Astrocyte of the spinal cord (primary cell): ENCODE measurements at places on chromosomes 2 and 18.

DNA sequence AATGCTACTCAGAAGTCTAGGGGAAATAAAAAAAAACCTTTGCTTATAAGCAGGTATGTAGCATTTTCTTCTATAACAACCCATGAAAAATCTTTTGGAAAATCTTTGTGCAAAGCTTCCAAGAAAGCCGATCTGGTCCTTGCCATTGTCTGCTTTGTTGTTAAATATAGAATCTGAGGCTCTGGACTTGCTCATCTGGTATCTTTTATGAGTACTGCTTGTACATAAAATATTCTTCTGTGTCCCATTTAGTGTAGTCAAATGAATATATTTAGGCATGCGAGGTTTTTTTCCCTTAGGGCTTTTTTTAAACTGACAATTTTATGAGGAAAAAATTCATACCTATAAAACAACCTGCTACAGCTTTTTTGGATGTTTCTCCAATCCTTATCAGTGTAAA, 45.0 kb upstream of the RMND5A start:
- no peak for DNase-seq

- no peak for DNase-seq
Observed at GRCh38 chr2:85827879-85828569, 60.8 kb downstream of the ST3GAL5 start.

GRCh38 chr2:88005776-88006175, 10.6 kb downstream of the RNU2-63P start:
- no peak for DNase-seq

DNA sequence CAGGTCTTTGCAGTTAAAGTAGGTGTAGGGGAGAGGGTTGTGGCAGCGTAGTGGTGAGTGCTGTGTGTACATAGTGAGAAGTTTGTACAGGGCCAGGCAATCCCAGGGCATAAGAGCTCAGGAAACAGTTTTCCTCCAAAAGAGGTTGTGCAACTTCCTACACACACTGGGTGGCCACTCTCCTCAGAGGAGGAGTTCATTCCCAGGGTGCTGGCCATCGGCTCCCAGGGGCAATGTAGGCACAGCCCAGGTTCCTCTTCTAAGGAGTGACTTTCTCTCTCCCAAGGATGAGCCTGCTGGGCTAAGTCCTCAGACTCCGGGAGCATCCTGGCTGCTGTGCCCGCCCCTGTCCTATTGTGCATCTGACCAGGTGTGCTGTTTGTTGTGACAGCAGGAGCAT, 3.0 kb downstream of the ACOXL start:
- no peak for DNase-seq

- no peak for DNase-seq
Observed at GRCh38 chr2:158740127-158740526, 55.0 kb upstream of the DAPL1 start.

GRCh38 chr2:26483957-26484565, 6.1 kb upstream of the OTOF start:
- no peak for DNase-seq

GRCh38 chr2:71563872-71564271, 110.5 kb downstream of the DYSF start:
- DNase-seq = no peak

DNA sequence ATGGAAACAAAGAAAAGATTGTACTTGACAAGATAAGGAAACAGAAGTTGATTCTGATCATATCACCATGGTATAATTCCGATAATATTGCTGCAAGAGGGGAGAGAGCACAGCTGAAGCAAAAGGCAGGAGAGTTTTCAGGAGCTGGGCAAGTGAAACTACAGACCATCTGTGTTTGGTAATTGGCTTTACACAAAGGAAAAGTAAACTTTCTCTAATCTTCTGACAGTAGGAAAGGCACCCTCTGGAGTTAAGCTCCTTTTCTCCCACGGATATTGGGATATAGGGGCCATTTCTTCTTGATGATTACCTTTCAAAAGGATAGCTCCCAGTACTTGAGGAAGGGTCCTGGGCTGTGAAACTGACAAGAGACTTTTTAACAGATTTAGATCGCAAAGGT, 29.9 kb upstream of the REG3A start:
- DNase-seq = no peak
